ENCODE measurements at places on chromosomes 11 and 22. TPM values are rescaled to one million over a fixed set of nuclear protein-coding genes. Genes with fewer than 3 reads are reported as not detected.

LINC01488 gene
- not detected for total RNA-seq

CRYAB gene
- 6,681 TPM for total RNA-seq

OR52I2 gene
- not detected for total RNA-seq

KCNJ11 gene
- 29.2 TPM for total RNA-seq

SLC22A24 gene
- not detected for total RNA-seq

FXYD6 gene
- total RNA-seq: 35.4 TPM

CENPM gene
- 0.52 TPM for total RNA-seq

OR8D1 gene
- not detected for total RNA-seq

SORL1 gene
- total RNA-seq: 11.9 TPM

OR52A1 gene
- total RNA-seq: not detected

CNTN5 gene
- not detected for total RNA-seq

FXYD2 gene
- 1.4 TPM for total RNA-seq

MCHR1 gene
- total RNA-seq: 1.4 TPM

MRGPRF gene
- 5.5 TPM for total RNA-seq

PDE2A gene
- total RNA-seq: 30.0 TPM

IFITM10 gene
- 0.77 TPM for total RNA-seq

LAYN gene
- 3.8 TPM for total RNA-seq

ASPHD2 gene
- 0.12 TPM for total RNA-seq

- DNase-seq: no peak
These were observed 43.0 kb downstream of the DBX1 start for GRCh38 chr11:20117291-20117690.

DNA sequence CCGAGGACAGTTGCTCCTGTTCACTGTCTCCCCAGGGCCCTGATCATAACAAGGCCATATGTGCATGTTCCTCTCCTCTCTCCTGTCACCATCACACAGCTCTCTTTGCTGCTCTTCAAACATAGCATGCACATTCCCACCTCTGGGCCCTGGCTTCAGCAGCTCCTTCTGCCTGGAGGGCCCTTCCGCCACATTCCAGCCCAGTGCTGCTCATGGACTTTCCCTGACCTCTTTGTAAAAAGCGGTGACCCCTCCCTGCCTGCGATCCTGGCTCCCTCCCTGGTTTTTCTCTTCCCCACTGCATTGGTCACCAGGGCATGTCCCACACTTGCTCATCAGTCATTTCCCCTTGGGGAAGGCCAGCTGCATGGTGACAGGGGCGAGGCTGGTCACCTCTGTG lies 98.2 kb downstream of the MYO18B start:
- no peak for DNase-seq

DNA sequence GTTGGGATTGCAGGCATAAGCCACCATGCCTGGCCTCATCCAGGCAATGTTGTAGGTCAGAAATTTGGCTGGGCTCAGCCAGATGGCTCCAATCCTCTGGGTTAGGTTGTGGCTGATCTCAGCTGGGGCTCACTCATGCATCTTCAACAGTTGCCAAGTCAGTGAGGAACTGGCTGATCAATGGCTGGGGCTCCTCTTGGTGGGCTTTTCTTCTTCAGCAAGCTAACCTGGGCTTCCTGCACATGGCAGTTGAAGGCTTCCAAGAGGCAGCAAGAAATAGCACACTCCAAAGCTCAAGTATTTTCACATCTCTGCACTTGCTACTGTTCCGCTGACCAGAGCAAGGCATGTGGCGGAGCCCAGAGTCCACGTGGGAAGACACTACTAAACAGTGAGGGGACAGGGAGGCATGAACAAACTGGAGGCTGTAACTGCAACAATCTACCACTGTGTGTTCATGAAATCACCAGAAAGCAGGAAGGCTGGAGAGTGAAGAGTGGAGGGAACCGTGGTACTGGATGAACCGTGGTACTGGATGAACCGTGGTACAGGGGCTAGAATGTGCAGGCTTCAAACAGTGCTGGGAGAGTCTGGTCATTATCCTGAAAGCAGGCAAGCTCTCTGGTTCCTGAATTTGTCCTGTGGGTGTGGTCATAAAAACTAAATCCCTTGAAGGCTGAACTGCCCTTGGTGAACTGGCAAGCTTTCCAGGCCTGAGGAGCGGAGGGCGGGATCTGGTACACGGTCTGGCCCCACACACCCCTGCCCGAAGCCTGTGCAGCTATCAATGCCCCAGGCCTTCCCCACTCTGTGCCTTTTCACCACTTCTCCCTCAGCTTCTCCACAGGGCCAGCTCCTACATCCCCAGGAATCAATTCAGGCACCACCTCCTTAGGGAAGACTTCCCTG lies 20.2 kb downstream of the CHST1 start:
- no peak for DNase-seq

DNA sequence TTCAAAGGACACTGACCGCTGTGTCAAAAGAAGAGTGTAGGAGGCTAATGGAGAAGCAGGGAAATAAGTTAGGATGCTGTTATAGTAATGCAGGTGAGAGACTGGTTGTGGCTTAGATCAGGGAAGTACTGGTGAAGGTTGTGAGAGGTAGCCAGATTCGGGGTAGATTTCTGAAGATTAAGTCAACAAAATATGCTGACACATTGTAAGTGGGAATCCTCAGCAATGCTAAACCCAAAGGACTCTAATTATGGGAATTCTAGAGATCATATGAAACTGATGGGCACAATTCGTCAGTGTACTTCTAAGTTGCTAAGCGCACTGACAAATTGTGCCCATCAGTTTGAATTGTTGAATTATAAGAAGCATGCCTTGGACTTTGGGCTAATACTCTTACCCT lies 10.0 kb downstream of the ZNF143 start:
- no peak for DNase-seq

GRCh38 chr22:46416520-46416871 lies 81.0 kb downstream of the TRMU start:
- no peak for DNase-seq

- no peak for DNase-seq
These were observed 13.2 kb upstream of the TPP1 start for GRCh38 chr11:6632116-6633073.

- DNase-seq: no peak
These were observed 41.3 kb downstream of the ARHGAP8 start for GRCh38 chr22:44793506-44794172.

DNA sequence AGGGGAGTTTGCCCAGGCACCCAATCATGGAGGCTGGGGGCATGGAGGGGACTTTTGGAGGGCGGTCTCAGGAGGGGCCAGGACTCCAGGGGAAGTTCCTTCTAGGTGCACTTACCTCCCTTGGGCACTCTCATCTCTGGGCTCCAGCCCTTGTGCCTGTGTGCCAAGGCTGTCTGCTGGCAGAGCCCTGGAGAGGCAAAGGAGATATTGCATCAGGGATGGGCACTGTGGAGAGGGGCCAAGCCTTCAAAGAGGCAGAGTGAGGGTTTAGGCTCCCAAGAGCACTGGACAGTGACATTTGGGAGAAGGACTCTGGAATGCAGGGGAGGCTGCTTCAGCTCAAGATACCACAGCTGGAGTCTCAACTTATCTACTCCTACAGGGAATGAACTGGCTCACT lies 32.2 kb upstream of the TFIP11 start:
- DNase-seq: no peak

GRCh38 chr11:23897453-23898286 lies 599.2 kb upstream of the LUZP2 start:
- DNase-seq: no peak

DNA sequence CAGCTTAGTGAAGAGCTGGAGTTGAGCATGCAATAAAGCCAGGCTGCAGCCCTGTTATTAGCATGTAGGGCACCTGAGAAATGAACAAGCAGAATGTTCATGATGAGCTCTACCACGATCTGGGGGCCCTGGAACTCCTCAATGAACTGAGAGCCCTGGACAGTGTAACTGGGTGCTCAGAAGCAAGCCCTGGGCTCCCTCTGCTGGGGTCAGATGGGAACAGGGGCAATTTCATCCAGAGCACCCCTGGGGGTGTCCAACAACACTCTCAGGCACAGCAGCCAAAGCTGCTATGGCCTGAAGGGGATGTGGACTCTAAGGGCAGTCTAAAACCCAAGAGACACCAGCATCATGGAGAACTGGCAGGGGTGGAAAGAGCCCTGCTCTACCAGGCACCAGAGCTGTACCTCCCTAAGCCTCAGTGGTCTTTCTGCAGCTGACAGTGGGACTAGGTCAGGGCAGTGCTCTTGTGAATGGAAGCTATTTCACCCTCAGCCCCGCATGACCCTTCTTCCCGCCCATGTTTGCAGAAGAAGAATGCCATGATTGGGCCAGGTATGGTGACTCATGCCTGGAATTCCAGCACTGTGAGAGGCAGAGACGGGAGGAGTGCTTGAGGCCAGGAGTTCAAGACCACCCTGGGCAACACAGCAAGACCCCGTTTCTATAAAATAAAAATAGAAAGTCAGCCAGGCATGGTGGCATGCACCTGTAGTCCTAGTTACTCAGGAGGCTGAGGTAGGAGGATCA lies 28.9 kb downstream of the THOC5 start:
- peak; percentile 44 for DNase-seq

- DNase-seq: no peak
These were observed 51.4 kb upstream of the CRTAM start for GRCh38 chr11:122786896-122787295.

- peak; percentile 77 for DNase-seq
These were observed at the start of gene PTPRJ for GRCh38 chr11:47980088-47980906. TSS of gene PTPRJ (plus strand) at chr11:47980559. CDS start at chr11:47980913, 354 bp downstream.

- no peak for DNase-seq
These were observed 327.1 kb upstream of the MTNR1B start for GRCh38 chr11:92642177-92642931.

- no peak for DNase-seq
These were observed 471.1 kb downstream of the TBC1D22A start for GRCh38 chr22:47233316-47234243.

DNA sequence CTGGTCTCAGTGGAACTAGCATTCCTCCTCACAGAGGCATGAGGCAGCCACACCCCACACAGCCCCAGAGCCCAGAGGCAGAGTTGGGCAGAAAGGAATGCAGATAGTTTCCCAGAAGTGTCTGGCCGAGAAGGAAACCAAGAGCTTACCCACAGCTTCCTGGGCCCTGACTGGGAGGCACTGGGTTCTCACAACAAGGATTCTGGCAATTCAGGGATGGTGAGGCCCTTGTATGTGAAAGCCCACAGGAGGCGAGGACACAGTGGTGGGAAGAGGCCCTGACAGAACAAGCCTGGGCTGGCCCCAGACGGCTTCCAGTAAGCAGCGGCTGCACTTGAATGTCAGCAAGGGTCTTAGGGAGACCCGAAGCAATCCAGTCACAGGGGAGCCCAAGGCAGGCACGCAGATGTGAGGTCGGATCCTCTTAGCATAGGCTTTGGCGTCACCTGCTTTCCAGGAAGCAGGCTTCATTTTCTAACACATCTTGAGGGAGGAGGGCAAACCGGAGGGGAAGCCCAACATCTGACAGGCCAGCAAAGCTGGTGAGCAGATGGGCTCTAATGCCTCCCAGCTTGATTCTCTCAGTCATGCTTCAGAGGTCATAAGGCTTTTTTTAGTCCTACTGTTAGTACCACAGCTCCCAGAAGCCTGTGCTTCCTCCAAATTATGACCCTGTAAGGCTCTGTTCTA lies 78.3 kb upstream of the AKIP1 start:
- no peak for DNase-seq

- no peak for DNase-seq
These were observed 75.4 kb downstream of the CCDC81 start for GRCh38 chr11:86449993-86450629.

- no peak for DNase-seq
These were observed 6.7 kb downstream of the P2RX3 start for GRCh38 chr11:57344826-57345225.

DNA sequence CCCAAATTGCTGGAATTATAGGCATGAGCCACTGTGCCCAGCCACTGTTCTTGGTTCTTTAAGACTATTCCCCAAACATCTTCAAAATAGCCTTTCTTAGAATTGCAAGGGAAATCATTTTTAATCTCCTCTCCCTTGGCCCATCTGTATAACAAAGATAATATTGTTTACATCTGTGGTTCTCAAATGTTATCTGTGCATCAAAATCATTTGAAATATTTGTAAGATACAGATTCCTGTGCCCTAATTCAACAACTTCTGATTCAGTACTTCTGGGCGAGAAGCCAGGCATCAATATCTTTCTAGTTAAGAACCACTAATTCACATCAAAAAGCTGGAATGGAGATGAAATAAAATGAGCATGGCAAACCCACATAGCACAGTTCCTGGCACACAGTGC lies 83.0 kb downstream of the TMPRSS5 start:
- DNase-seq: no peak

GRCh38 chr11:130765951-130766649 lies 150.2 kb downstream of the SNX19 start:
- DNase-seq: no peak

- DNase-seq: no peak
These were observed 10.4 kb upstream of the RCN1 start for GRCh38 chr11:32080361-32080980.

DNA sequence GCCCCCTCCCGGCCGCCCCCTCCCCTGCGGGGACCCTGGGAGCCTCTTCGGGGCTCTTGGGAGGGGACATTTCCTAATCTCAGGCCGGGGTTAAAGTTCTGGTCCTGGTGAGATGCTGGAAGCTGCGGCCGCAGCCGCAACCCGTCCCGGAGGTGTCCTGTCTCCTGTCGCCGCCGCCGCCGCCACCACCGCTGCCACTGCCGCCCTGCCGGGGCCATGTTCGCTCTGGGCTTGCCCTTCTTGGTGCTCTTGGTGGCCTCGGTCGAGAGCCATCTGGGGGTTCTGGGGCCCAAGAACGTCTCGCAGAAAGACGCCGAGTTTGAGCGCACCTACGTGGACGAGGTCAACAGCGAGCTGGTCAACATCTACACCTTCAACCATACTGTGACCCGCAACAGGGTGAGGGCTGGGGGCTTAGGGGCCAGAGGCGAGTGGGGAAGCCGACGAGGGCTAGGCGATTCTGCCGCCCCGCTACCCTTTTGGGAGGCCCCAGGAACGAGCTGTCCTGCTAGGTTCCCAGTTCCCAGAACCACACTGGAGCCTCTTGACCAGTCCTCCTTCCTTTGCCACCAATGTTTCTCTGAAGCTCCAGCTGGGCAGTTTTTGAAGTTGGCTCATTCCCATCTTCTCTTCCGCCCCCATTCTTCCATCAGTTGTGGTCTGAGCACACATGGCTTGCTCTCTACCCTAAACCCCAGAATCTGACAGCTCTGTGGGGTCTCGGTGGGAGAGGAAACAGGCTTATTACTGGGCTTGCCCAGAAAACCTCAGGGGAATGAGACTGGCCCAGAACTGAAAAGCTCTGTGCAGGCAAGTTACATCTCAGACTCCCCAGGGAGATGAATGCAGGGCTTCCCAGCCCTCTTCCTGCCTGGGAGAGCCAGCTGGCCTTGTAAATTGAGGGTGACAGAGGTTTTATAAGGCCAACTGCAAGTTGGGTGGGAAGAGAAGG lies 781 bp downstream of the SIDT2 start:
- DNase-seq: peak; percentile 65

GRCh38 chr11:47178737-47179654 lies 2.3 kb upstream of the ARFGAP2 start:
- no peak for DNase-seq
